ENCODE measurements at places on chromosomes 1 and 21. TPM values are rescaled to one million over a fixed set of nuclear protein-coding genes. Genes with fewer than 3 reads are reported as not detected.

The VASH2 gene
- 0.10 TPM for total RNA-seq

GRCh38 chr1:82048596-82048995 is 247.9 kb downstream of the ADGRL2 start:
- DNase-seq = no peak

- DNase-seq = no peak
Observed at GRCh38 chr1:90435351-90435750, 281.8 kb downstream of the BARHL2 start.

DNA sequence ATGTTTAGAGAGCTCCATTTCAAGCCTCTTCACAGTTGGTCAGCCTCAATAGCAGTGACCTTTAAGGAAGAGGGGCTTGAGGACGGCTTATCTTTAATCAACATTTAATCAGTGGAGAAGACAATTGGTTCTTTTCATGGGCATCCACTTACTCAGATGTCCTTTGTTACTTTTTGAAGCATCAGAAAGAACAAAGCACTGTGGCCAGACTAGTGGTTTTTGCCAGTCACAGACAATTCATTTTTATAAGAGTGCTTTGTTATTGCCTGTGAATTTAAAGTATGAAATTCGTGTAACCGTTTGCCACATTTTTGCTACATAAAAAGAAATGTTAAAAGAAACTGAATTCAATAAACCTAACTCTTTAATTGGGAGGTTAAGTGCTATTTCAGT is 222.8 kb downstream of the TPR start:
- DNase-seq = no peak

DNA sequence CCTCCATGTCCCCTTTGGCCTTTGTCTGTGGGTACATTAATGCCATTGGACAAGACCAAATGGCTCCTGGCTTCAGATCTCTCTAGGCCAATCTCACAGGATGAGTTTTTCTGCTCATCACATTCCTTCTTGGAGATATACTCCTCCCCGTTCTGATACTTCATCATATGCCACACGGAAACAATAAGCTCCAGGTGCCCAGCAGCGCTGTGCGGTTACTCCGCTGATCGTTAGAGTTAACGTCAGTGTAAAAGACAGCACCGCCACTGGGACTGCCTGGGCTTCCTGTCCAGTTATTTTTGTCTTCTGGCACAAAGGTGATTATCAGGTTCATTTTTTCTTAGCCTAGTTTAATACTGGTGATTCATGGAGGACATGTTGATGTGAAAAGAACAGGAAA is 22.5 kb downstream of the CACHD1 start:
- no peak for DNase-seq

All from left lobe of liver (tissue), 2 donors.